ENCODE measurements at places on chromosomes 13 and 19.

GRCh38 chr19:28045621-28046020 is 1167.3 kb downstream of the UQCRFS1 start:
- DNase-seq: no peak

- DNase-seq: no peak
These were observed 22.2 kb downstream of the ZNF175 start for GRCh38 chr19:51593138-51593890.

GRCh38 chr13:28820099-28821051 is at the start of gene MTUS2:
TSS of gene MTUS2 (plus strand) at chr13:28820339.
- no peak for DNase-seq

DNA sequence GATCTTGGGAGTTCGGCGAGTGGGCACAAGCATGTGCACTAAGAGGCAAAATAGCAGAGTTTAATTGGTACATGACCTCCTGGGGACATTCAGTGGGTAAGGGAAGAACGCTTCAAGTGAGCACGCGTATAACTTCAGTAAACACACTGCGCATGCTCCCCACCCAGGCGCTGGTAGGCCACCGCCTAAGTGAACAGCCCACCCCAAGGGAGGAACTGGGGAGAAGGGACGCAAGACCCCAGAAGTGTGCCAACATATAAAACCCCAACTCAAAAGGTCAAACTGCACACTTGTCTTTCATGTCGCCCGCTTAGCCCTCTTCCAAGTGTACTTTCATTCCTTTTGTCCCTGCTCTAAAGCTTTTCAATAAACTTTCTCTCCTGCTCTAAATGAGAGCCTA is 10.5 kb upstream of the NTN5 start:
- DNase-seq: peak; percentile 40

GRCh38 chr19:42942187-42942789 is 5.3 kb upstream of the PSG7 start:
- no peak for DNase-seq

GRCh38 chr19:38003438-38004185 is 96.6 kb downstream of the SIPA1L3 start:
- peak; percentile 66 for DNase-seq

- DNase-seq: no peak
These were observed 934.6 kb downstream of the SLITRK1 start for GRCh38 chr13:82947683-82948082.

GRCh38 chr13:78960881-78961280 is 301.9 kb upstream of the OBI1 start:
- no peak for DNase-seq

GRCh38 chr19:51615991-51616390 is 14.2 kb downstream of the SIGLEC5 start:
- no peak for DNase-seq

DNA sequence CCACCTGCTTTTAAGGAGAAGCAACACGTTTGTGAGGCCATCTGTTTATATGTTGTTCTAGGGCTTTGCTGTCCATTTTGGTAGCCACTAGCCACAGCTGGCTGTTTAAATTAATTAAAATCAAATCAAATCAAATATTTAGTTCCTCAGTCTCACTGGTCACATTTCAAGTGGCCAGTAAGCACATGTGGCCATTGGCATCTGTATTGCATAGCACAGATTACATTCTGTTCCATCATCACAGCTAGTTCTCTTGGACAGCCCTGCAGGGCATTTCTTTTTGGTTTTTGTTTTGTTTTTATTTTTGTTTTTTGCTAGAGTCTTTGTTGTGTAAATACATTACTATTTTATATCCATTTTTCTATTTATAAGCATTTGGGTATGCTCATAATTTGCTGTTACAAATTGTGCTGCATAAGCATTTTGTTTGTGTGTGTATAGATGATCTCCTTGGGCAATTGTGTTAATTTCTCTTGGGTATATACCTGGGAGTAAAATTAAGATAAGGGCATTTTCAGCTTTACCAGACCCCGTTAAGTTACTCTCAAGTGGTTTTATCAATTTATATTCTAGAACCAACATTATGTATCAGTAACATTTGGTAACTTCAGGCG is 31.3 kb downstream of the SAE1 start:
- DNase-seq: no peak

DNA sequence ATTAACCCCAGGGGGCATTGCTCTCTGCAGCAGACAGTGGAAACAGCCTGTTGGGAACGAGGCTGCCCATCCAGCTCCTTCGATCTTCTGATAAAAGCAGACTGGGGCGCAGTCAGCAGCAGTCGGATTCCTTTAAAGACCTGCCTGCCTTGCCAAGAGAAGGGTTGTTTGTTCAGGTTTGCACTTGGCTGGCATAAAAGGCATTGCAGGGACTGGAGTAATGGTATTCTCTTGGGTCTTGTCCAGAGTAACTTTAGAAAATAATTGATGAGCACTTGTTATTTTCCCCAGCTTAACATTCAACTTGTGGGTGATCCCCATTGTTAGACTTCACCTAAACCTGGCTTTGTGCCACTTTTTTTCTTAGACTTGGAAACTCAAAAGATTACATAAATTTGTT is 67.3 kb upstream of the SLC10A2 start:
- no peak for DNase-seq

GRCh38 chr13:102466610-102467190 is 64.9 kb upstream of the FGF14 start:
- DNase-seq: no peak

GRCh38 chr13:67299072-67299635 is 69.0 kb upstream of the PCDH9 start:
- no peak for DNase-seq

DNA sequence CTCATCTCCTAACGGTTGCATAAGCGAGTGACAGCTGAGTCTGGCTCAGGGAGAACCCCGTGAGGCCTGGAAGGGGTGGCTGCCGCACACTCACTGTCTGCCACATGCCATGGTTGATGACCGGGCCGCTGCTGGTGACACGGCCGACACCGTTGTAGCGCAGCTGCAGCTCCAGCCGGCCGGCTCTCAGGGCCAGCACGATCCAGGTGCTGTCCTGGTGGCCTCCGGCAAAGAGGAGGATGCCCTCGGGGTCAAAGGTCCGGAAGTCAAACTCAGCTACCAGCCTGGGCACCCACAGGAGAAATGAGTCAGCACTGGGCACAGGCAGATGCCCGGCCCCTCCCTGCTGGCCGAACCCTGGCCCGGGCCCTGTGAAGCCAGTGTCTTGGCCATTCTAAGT is 31.7 kb downstream of the GAS6 start:
- no peak for DNase-seq

DNA sequence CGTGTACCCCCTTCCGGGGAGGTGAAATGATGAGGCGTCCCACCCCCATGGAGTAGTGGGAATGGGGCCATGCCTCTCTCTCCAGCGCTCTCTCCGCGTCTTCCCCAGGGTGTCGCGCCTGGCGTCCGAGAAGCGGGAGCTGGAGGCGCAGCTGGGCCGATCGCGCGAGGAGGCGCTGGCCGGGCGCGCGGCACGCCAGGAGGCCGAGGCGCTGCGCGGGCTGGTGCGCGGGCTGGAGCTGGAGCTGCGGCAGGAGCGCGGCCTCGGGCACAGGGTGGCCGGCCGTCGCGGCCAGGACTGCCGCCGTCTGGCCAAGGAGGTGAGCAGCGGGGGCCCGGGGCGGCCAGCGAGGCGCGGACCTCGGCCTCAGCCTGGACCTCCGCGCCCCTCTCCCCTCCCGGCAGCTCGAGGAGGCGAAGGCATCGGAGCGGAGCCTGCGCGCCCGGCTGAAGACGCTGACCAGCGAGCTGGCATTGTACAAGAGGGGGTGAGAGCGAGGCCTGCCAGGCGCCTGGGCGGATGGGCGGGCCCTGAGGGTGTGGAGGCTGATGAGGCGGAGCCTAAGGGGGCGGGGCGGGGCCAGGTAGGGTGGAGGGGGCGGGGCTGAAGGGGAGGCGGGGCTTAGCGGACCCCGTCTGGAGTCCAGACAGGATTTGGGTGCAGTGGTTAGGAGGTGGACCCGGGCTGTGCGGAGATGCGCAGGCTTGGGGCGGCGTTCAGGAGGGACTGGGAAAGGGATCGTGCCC is 7.7 kb downstream of the PGLYRP1 start:
- no peak for DNase-seq

DNA sequence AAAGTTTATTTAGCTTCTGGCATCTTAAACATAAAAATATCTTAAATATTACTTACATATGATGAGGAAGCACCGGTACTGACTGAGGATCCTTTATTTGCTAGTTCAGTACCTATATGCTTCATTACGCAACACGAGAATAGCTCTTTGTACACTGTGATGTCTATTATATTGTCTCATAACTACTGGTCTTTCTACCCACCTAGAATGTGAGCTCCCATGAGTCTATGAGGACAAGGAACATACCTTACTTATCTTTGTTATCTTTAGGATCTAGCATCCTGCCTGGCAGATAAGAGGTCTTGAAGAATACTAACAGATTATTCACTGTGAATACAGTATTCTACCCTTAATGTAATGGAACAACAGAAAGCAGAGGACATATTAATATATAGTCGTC is 124.9 kb downstream of the DNAJC3 start:
- DNase-seq: no peak

DNA sequence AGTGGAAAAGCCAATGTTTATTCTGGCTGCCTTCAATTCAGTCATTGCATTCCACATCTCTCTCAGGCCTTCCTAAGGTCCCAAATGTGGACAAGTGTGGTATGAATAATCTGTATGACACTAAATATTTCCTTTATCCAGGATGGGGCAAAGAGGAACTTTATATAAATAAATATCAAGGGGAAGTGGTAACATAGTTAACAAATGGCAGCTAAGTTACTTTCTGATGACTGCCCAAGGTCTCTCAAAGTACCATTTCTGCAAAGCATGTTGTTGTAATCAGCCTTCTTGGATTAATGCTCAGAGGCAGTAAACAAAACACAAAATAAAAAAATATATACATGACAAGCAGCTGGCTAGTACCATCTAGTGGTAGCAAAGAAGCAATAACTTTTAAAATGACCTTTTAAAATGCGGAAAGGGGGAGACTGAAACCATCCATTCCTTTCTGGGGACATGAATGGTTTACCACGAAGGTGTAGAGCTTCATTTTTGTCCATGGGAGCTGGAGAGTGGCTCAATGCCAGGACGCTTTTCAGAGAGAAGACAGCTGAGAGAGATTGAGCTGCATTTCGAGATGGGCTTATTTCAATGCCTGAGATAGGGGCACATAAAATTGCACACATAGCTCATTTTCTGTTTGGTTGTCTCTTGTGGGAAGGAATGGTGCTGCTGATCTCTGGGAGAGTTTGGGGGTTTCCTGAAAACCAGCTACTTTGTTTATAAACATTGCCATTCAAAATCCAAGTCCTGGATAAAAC is 259.2 kb downstream of the RFC3 start:
- DNase-seq: no peak

GRCh38 chr13:83709426-83710132 is 172.7 kb downstream of the SLITRK1 start:
- no peak for DNase-seq

DNA sequence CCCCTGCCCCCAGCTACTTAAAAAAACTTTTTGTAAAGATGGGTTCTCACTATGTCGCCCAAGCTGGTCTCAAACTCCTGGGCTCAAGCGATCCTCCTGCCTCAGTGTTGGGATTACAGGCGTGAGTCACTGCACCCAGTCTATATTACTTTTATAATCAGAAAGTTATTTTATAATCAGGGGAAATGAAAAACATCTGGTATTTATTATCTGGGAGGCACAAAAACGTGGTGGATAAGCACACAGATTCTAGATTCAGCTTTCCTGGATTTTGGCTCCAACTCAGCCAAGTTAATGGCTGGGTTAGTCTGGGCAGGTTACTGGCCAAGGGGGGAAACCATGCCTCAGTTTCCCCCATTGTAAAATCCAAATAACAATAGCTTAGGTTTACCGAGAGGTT is 24.7 kb downstream of the KEAP1 start:
- no peak for DNase-seq

GRCh38 chr19:34662919-34663318 is 14.0 kb downstream of the SCGB2B2 start:
- no peak for DNase-seq

DNA sequence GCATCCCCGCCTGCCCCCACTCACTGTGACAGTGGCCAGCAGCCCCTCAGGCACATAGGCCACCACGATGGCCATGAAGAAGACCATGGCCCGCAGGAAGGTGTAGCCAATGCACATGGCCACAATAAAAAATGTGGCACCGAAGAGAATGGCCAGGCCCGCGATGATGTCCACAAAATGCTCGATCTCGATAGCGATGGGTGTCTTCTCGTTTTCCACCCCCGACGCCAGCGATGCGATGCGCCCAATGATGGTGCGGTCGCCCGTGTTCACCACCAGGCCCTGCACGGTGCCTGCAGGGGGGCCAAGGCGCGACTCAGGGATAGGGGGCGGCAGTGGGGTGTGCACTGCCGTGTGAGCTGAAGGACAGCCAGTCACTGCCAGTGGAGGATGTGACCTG is 3.7 kb downstream of the ATP4A start:
- DNase-seq: no peak

GRCh38 chr13:111611651-111612050 is 291.2 kb downstream of the TEX29 start:
- no peak for DNase-seq

DNA sequence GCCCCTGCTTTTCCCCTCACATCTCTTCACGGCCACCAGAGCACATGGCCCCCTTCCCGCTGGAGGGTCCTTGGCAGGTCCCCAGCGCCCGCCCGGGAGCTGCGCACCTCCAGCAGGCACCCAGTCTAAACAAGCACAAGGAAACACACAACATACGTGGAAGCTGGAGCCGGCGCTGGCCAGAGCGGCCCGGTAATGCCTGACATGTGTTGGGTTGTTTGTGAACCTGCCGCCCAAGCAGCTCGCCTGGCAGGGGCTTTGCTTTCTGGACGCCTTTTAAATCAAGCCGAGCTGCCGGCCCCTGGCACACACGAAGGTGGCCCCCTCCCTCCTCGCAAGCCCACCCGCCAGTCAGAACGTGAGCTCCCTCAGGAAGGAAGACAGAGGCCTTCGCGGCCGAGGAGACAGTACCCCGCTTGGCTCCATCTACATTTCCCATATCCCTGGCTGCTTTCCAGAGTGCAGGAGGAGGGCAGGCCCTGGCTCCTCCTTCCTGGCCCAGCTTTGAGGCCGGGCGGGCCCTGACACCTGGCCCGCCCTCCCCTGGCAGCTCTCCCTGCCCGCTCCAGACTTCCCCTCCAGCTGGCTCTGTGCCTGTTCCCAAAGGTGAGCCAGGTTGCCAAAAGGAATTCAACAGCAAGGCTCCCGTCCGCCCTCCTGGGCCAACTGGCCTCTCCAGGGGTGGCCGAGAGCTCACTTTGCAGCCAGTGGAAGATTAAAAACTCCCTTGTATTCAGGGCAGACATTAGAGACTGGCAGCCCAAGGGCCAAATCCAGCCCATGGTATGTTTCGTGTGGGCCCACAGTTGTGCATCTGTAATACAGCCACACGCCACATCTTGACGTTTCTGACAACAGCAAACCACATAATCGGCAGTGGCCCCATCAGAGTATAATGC is 28.7 kb downstream of the COMP start:
- DNase-seq: no peak

- no peak for DNase-seq
These were observed 11.2 kb downstream of the TUBGCP3 start for GRCh38 chr13:112576768-112577167.

- DNase-seq: no peak
These were observed 6.1 kb downstream of the NOSIP start for GRCh38 chr19:49574206-49574755.

GRCh38 chr19:4362101-4362828 is 18.9 kb downstream of the MPND start:
- no peak for DNase-seq

GRCh38 chr13:112074139-112074865 is 7.4 kb downstream of the SOX1 start:
- DNase-seq: no peak

Measured in amygdala (tissue), 56 donors.